ENCODE measurements at places on chromosomes 2 and 18.

DNA sequence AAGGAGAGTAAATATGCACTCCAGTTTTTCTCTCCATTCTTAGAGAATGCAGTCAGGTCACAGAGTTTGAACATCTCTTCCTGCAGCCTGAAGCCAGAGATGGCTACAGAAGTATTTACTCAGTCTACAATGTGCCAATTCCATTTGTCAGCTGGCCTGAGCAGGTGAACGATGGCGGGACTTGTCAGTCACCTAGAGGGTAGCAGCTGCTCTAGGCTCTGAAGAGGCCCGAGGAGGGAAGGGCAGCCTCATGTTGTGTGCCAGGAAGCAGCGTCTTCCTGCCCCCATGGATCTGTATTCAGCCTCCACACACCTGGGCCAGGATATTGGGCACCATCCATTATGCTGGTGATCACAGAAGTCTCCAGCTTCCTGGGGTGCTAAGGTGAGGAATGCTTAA lies 316.7 kb upstream of the CHAC2 start:
- no peak for DNase-seq

GRCh38 chr18:42168907-42169306 lies 213.9 kb downstream of the PIK3C3 start:
- no peak for DNase-seq

DNA sequence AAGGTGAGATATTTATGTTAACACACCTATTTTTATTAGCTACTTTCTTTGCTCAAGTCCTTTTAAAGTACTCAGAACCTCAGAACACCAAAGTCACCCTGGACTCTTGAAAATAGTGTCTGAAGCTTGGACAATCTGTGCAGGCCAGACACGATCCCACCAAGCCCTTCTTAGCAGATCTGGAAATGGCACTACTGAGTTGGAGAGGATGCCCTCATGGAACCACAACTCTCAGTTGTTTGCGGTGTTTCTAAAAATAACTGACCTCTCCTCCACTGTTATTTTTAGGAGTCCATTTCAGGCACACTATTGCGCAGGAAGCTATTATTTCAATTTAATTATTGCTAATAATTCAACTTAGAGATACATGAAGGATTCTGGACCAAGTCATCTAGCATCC lies 103.5 kb upstream of the ITGB6 start:
- DNase-seq: no peak

DNA sequence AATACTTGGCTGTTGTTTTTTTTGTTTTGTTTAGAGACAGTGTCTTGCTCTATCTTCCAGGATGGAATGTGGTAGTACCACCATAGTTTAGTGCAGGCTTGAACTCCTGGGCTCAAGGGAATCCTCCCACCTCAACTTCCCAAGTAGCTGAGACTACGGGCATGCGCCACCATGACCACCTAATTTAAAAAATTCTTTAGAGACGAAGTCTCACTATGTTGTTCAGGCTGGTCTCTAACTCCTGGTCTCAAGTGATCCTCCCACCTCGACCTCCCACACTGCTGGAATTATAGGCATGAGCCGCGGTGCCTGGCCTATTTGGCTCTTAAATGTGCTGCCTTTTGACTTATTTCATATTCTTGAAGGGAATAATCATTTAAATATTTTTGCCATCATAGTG lies 60.1 kb downstream of the PTPN4 start:
- no peak for DNase-seq

DNA sequence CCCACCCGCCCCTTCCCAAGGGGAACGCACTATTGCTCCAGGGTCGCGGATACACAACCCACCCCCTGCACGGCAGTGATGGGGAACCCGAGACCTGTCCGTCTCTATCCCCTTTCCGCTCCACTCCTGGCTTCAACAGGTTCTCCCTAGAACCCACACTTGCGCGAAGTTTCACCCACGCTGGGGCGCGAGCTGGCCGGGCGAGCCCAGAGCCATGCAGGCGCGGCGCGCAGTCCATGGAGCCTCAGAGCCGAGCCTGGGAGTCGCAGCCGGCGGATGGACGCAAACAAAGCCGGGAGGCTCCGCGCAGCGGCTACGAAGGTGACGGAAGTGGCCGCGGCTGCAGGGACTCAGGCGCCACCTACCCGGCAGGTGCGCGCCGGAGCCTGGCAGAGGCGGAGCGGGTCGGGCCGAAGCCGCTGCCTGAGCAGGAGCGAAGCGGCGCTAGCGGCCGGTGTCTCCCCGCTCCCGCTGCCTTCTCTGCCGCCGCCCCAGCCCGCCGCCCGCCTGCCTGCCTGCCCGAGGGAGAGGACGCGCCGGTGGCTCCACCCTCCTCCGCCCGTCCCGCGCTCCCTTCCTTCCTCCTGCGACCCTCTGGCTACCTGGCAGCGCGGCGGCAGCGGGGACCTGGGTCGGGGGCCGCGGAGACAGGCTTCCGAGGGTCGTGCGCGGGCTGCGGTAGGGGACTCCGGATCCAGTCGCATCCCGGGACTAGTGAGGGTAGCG lies 14.0 kb downstream of the ALPG start:
- no peak for DNase-seq

DNA sequence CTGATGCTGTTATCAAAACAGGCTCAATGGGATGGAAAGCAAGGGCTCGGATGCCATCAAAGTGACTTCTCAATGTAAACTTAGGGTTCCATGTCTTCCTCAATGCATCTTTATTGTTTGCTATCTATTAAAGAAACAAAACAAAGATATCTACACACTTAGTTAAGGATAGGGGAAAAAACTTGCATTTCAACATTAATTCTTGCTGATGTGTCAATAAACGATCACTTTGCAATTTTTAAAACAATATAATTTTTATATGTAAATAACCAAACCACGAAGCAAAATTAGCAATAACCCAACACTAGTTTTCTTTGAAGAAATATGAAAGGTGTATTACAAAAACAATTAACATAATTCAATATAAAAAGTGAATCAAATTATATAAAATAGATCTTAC lies 96.7 kb downstream of the STRN start:
- DNase-seq: no peak

GRCh38 chr2:128237081-128237534 lies 81.6 kb downstream of the HS6ST1 start:
- peak; percentile 50 for DNase-seq

DNA sequence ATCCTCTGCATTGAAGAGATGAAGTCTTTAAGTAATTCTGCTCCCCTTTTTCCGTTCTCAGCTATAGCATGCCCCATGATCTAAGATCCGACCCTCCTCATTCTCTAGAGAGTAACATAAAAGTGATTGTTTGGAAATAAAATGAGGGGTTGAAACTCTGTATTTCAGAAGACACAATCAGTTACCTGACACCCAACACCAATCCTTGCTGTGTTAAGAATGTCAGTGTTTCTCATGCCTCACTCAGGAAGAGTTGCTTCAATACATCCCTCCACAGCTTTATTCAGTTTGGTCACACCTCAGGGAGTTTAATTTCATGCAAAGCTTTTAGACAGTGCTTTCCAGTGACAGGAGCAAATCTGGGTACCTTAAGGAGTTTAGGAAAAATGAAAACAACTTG lies 49.9 kb upstream of the RBBP8 start:
- DNase-seq: no peak

GRCh38 chr2:72145289-72145657 lies 2.4 kb downstream of the CYP26B1 start:
- no peak for DNase-seq

DNA sequence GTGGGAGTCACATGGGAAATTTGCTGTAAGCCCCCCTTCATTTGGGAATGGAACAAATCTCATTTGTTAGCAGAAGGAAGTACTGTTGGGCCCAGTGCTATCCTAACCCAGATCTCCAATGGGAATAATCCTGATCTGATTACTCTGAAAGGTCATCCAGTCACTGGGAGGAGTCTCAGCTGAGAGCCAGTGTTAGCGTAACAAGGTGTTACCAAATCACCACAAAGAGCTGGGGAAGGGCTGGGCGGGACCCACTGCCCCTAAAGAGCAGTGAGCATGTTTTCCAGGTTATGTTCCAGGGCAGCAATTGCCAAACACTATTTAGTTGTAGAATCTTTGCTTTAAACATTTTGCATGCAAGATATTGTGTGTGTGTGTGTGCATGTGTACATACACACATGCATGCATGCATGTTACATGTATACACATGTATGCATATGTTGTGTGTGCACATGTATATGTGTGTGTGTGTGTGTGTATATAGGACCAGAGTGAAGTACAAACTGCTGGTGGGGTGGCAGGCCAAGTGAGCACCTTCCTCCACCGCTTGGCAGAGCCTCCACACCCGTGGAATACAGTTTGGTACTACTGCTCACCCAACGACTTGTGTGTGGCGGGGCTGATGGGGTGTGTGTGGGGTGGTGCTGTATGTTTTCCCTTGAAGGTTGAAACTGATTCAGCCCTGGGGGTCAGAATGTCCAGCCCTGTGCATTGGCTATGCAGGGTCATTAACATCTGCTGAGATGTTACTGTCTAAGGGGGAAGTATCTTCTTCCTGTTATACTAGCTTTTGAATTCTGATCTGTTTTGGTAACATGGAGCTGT lies 15.2 kb downstream of the INPP5D start:
- DNase-seq: no peak

GRCh38 chr2:196830701-196831100 lies 21.5 kb upstream of the C2orf66 start:
- DNase-seq: no peak
